Liver (tissue), 10 donors: ENCODE measurements at places on chromosomes 12 and 14. TPM values are rescaled to one million over a fixed set of nuclear protein-coding genes. Genes with fewer than 3 reads are reported as not detected.
A peak's percentile ranks its signal among the peaks of the same experiment; 100 is the strongest.

GRCh38 chr12:11759899-11760298, 110.4 kb downstream of the ETV6 start:
- H3K4me3 ChIP-seq, result no peak overlapping the region
- H3K36me3 ChIP-seq, result no peaks in the 10 kb centered on the region
- peak overlapping the region; percentile 42 for H3K27ac ChIP-seq
- no peaks in the 10 kb centered on the region for H3K27me3 ChIP-seq
- no peaks in the 10 kb centered on the region for H3K4me1 ChIP-seq

DNA sequence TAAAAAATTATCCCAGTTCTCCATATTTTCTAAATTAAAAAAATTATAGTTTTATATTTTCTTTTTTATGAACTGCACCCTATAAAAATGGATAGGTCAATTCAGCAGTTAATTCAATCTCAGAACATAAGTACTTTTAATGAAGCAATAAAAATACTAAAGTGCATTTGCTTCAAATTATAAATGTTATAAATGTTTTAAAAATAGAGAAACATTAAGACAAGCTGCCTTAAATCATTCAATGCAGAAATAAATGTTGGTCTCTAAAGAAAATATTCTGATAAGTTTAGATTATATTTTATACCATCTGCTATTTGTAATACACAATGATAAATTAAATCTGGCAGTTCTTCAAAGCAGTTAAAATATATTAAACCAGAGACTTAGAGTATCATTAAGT, 65.6 kb downstream of the ZC3H14 start:
- H3K27ac ChIP-seq, result no peak overlapping the region
- DNase-seq, result no peak
- H3K27me3 ChIP-seq, result no peaks in the 10 kb centered on the region
- H3K36me3 ChIP-seq, result no peaks in the 10 kb centered on the region

DNA sequence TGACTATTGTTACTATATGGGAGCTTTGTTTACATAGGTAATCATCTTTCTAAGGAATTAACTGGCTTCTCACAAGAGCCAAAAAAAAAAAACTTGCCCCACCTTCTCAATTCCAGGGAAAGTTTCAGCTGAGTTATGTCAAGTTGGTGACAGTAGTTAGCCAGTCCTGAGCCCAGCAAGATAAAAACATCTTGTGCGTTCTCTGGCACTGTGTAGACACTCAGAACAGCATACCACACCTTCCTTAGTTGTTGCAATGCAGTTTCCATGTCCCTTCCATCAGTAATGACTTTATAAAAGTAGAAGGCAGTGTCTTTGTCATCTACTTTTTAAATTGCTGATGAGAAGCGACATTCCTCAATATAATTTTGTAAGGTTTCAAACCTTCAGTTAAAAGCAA, 50.2 kb downstream of the PTPN21 start:
- no peak overlapping the region for H3K27ac ChIP-seq
- H3K4me1 ChIP-seq, result no peaks in the 10 kb centered on the region

GRCh38 chr14:71050227-71050823, 143.1 kb downstream of the PCNX1 start:
- no peak overlapping the region for H3K27ac ChIP-seq
- H3K4me3 ChIP-seq, result no peak overlapping the region

- no peaks in the 10 kb centered on the region for H3K36me3 ChIP-seq
- no peak overlapping the region for H3K4me3 ChIP-seq
- no peaks in the 10 kb centered on the region for H3K27me3 ChIP-seq
- DNase-seq, result no peak
- H3K27ac ChIP-seq, result no peak overlapping the region
Measured at GRCh38 chr12:46919666-46920400, 94.0 kb upstream of the SLC38A4 start.

- peaks cover 3% of the 10 kb centered on the region for H3K4me1 ChIP-seq
- H3K27ac ChIP-seq, result no peak overlapping the region
- DNase-seq, result no peak
Measured at GRCh38 chr12:85273381-85274314, 6.4 kb upstream of the ALX1 start.

GRCh38 chr12:130438243-130438620, 100.5 kb downstream of the PIWIL1 start:
- DNase-seq, result no peak
- no peaks in the 10 kb centered on the region for H3K27me3 ChIP-seq
- no peaks in the 10 kb centered on the region for H3K36me3 ChIP-seq
- no peak overlapping the region for H3K4me3 ChIP-seq
- H3K4me1 ChIP-seq, result no peaks in the 10 kb centered on the region
- H3K27ac ChIP-seq, result no peak overlapping the region

- H3K27me3 ChIP-seq, result no peaks in the 10 kb centered on the region
- H3K36me3 ChIP-seq, result no peaks in the 10 kb centered on the region
- H3K4me3 ChIP-seq, result no peak overlapping the region
- no peaks in the 10 kb centered on the region for H3K4me1 ChIP-seq
- no peak overlapping the region for H3K27ac ChIP-seq
Measured at GRCh38 chr12:1421091-1421846, 173.1 kb downstream of the FBXL14 start.

DNA sequence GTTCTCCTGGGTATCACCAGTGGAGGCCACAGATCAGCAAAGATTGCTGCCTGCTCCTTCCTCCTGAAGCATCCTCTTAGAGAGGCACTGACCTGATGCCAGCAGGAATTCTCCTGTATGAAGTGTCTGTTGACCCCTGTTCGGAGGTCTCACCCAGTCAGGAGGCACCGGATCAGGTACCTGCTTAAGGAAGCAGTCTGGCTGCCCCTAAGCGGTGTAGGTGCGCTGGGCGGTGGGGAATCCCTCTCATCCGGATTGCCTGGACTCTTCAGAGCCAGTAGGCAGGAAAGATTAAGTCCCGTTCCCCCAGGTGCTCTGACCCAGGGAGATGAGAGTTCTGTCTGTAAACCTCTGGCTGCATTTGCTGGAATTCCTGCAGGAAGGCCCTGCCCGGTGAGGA, 455.2 kb downstream of the CCDC91 start:
- DNase-seq, result no peak
- no peaks in the 10 kb centered on the region for H3K27me3 ChIP-seq
- H3K4me3 ChIP-seq, result no peak overlapping the region
- H3K27ac ChIP-seq, result no peak overlapping the region
- H3K4me1 ChIP-seq, result no peaks in the 10 kb centered on the region

Gene PGF
- 4.5 TPM for total RNA-seq

Gene MAPKAPK5
- total RNA-seq, result 26.3 TPM

Gene RERGL
- total RNA-seq, result 0.19 TPM

Gene FRS2
- total RNA-seq, result 22.2 TPM

Gene BAZ2A
- 23.0 TPM for total RNA-seq

Gene EPYC
- not detected for total RNA-seq

Gene SHMT2
- total RNA-seq, result 66.7 TPM

Gene TMEM63C
- total RNA-seq, result 0.25 TPM
